ENCODE measurements at places on chromosomes 5 and 9.

GRCh38 chr9:134800791-134801339, 79.7 kb upstream of the FCN2 start:
- no peak for DNase-seq

DNA sequence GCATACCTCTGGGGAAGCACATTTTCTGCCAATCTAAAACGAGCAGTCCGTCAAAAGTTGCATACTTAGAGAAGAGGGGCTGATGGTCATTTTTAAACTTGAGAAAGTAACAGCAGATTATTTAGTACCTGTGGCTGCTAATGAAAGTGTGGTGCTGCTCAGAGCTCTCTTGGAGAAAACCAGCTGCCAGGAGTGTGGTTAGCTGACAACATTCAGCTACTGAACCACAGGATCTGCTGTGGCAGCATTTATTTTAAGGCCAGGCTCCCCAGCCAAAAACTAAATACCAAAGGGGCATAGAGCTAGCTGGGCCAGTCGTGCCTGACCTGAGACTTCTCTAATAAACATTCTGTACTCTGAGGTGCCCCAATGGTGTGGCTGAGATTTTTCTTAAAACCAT, 203.6 kb downstream of the EDIL3 start:
- DNase-seq = no peak

GRCh38 chr9:108643731-108644510, 211.9 kb downstream of the ACTL7B start:
- DNase-seq = no peak

DNA sequence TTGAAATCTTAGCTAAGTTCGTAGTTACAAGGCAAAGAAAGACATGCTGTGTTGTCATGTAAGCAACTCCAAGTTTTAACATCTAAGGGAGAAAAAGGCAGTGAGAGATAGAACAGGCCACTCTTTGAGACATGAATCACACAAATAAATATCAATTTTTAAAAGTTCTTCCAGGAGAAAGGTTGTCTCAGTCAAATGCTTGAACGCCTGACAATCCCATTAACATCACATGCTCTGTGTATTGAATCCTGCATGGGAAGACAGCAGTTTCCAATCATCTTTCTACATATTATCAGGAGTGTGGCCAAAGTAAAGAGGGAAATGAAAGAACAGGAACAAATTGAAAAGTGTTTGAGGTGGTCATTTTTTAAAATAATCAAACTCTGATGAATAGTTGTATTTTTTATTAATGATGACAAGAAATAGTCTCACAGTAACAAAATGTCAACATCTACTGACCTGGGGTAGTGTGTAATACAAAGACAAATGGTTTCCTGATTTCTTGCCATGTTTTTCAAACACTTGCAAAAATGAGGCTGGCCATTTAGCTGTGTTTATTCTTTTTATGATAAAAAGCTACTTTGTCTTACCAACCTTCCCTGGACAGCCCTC, 6.4 kb upstream of the C6 start:
- no peak for DNase-seq

GRCh38 chr5:36017004-36017403, 25.8 kb upstream of the UGT3A1 start:
- no peak for DNase-seq
